ENCODE measurements at places on chromosomes 3 and 15.

- DNase-seq: no peak
Measured at GRCh38 chr3:176765382-176765900, 431.8 kb downstream of the TBL1XR1 start.

DNA sequence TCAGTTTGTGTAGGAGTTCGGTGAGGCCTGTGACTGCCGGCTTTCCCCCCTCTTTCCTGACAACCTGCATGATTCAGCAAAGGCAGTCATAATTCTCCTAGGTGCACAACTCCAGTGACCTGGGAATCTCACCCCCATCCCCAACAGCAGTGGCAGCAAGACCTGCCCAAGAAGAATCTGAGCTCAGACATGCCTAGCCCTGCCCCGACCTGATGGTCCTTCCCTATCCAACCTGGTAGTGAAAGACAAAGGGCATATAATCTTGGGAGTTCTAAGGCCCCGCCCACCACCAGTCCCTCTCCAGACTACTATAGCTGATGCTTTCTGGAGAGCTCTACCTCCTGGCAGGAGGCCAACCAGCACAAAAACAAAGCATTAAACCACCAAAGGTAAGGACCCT, 44.2 kb upstream of the ZBED2 start:
- no peak for DNase-seq

- DNase-seq: no peak
Measured at GRCh38 chr3:48306860-48307530, 26.5 kb downstream of the SPINK8 start.

GRCh38 chr15:48458876-48459275, 127.6 kb downstream of the DUT start:
- DNase-seq: no peak

DNA sequence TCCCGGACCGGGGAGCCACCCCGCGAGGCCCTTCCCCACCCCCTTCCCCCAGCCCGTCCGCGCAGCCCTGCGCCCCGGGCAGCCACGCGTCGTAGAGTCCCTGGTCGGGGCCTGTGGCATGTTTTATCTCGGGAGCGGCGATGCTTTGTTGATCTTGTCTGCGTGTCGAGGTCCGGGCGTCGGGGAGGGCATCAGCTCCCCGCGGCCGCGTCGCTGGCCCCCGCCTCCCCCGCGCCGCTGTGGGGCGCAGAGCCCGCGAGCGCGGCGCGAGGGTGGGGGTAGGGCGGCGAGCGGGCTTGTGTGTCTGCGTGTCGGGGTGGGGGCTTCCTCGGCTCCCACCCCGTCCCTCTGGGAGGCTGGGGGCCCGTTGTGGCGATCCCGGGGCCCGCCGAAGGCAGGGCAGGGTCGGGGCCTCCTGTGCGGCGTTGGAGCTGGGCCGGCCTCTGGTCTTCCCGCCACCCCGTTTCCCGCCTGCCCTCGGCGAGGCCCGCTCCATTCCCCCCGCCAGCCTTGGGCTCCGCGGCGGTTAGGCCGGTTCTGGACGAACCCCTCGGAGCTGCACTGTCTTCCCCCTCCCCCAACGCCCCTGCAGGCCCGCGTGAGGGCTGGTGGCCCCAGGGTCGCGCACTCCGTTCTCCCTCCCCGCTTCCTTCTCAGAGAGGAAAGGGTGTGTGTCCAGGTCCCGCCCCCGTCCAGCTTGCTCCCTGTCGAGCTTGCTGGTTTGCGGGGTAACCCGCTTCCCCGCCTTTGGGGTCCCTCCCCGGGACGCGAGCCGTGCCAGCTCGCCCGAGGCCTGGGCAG, 695 bp downstream of the GMPS start:
- DNase-seq: peak; percentile 75

- no peak for DNase-seq
Measured at GRCh38 chr3:134840459-134840858, 45.4 kb downstream of the EPHB1 start.

DNA sequence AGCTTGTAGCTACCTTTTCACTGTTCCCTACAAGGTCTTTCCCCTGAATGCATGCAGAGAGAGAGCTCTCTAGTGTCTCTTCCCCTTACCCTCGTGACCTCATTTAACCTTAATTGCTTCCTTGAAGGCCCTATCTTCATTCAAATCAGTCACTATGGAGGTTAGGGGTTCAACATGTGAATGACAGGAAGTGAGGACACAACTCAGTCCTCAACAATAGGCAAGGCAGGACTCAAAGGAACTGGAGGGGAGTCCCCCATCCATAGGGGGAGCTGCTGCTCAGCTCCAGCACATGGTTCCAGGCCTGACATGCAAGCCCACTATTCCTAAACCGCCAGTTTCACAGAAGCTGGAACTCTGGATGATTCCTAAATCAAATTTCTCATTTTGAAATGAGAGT, 33.8 kb upstream of the GYG1 start:
- no peak for DNase-seq

- DNase-seq: no peak
Measured at GRCh38 chr15:78624651-78625590, 4.1 kb upstream of the CHRNA3 start.
